NCI-H1105 (cell line): ENCODE measurements at places on chromosomes 6 and 20.

DNA sequence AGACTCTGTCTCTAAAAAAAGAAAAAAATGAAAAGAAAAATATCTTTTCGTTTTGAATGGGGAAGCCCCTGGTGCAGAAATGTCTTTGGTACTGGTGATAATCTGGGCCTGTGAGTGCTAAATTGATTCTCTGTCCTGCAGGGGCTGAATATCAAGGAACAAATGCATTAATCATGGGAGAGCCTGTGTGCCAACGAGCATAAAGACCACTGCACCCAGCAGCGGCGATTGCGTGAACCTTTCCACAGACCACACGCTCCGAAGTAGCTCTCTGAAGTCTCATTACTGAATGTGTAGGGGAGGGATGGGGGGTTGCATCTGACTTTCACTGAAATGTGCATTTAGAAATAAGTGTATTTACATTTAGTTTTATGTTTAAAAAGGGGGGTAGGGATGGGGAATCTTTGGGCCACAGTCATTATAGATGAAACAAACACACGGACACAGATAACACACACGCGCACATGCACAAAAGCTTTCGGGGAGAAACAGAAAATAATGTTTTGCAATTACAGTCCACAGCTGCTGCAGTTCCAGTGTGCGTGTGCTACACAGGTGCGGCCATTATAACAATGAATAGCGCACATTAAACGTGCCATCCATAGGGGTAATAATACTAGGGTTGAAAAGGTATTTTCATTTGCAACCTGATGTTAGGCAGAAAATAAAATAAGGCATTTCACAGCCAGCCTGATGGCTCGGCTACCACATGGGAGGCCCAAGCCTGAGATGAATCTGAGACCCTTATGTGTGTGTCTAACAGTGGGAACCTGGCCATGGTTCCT, 154.0 kb downstream of the MBOAT1 start:
- no peak for DNase-seq

DNA sequence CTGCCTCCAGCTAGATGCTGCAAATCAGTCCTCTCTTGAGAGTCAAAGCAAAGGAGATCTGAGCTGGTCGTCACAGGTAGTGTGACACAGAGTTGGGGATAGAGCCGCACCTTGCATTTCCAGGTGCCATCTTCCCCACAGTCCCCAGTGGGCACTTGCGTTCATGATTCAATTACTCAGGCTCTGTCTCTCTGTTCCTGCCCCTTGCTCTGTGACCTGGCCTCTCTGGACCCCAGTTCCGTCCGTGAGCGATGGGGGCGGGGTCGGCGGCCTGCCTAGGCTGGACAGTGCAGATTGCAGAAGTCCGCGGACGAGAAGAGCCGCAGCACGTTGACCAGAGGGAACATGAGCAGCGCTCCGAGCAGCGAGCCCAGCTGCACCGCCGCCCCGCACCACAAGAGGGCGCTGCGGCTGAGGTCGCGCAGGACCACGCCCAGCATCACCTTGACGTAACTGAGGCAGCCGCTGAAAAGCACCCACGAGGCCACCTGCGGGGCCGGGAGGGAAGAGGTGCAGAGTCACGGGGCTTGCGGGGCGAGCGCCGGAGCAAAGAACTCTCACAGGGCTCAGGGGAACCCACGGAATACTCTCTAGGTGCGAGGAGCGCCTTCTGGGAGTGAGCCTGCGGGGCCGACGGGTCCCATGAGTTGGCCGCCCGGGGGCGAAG, 7.4 kb downstream of the SLC52A3 start:
- no peak for DNase-seq

DNA sequence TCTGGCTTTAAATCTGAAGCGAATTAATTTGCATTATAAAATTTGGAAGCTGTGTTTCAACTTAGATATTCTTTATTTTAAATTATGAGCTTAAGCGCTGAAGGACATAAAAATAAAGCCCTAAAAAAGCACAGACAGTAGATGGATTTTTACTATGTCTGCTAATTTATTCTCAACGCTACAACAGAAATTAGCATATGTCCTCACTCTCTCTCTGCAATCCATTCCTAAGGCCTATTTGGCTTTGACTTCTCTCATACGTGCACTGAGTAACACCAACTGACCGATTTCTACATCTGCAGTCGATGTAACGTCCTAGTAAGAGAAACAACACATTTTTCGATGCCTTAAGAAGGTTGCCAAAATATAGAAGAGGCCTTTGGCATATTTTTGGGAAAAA, 23.7 kb downstream of the HEBP2 start:
- DNase-seq, result no peak

DNA sequence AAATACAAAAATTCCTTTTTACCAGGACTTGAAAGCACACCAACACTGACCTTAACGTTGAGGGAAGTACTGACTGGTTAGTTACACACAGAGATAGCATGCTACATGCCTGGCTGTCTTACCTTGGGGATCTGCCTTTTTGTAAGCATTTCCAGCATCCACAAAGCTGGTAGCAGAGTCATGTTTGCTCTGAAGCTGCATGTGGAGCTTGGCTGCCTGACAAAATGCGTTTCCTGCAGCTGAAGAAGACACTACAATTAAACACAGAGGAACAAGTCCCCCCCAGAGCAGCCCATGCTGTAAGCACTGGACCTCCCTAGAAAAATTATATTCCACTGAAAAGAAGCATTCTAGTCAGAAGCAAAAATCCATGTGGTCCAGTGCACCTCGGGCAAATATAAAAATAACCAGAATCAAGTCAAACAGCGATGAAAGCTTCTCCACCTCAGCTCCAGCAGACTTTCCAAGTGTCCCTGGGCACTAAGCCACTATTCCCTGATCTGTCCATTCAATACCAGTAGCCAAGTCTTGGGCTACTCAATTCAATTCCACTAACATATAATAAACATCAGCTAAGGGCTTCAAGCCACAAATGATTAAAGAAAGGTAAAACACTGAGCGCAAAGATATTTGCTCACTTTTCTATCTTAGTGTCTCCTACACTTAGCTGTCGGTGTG, 24.2 kb downstream of the NAPB start:
- no peak for DNase-seq

DNA sequence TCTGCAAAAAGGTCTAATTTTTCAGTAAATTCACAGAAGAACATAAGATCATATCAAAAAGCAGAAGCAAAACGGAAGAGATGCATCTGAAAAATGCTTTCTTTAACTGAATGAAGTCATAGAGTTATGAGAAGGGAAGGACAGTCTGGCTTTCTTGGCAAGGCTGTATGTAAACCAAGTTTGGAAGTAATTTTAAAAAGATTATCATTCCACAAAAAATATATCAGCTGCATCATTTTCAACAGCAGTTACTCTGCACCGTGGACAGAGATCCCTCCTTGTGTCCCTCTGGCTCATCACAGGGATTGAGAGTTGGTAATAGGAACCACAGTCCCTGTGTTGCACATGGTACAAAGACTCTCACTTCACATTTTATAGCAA, 258.5 kb downstream of the HIVEP2 start:
- DNase-seq, result no peak
